ENCODE measurements at places on chromosomes 6 and 20.

DNA sequence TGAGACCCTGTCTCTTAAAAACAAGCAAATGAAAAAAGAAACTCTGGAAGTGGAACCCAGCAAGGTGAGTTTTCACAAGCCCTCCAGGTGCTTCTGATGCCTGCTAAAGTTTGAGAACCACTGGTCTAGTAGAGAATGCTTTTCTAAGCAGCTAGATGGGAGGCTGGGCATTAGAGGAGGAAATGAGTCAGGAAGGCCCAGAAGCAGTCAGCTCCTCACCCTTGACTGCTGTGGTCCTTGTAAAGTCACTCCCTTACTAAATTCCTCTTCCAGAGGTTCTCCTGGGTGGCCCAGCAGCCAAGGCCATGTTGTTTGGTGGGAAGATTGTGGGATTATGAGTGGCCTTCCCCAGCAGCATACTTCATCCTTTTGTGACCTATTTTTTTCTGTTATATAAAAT lies 52.0 kb upstream of the FYN start:
- DNase-seq, result no peak

GRCh38 chr6:165506657-165507056 lies 156.4 kb downstream of the PDE10A start:
- DNase-seq, result no peak

- no peak for DNase-seq
Observed at GRCh38 chr6:32075781-32076180, 33.4 kb downstream of the TNXB start.

DNA sequence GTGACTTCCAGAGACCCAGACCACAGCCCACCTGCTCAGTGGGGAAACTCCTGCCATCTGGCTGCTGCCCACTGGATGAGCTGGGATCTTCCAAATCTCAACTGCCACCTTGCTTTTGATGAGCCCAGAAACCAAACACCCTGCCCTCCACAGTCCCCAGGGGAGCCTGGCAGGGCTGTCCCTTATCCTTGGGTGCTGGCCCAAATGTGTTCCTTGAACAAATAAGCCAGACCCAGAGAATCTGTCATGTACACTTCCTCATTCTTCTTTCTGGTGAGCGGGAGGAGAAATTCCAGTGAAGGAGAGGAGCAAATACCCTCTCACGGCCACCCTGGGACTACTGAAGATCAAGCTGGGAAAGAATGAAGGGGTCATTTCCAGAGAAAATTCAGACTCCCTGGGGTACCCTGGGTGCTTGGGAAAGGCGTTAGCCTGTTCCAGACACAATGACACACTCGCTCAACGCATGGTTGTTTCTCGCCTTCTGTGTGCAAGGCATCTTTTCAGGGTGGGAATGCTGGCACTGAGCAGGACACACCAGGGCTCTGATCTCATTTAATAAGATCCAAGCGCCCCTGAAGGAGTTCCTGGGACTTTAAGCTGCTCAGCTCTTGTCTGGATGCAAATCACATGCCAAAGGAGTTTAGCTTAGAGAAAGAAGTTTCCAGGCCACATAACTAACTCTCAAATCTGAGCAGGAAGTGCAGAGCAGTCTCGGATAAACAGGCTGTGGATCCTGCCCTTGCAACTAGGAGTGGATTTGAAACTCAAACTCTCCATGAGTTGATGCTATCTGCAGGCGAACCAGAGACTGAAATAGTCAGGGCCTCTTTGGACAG lies 38.5 kb downstream of the PXDC1 start:
- no peak for DNase-seq

DNA sequence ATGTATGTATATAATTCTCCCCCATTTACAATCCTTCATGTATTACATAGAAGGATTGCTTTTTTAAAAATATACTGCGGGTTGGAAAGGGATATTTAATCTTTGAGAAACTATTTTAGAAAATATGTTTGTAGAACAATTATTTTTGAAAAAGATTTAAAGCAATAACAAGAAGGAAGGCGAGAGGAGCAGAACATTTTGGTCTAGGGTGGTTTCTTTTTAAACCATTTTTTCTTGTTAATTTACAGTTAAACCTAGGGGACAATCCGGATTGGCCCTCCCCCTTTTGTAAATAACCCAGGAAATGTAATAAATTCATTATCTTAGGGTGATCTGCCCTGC lies 3.6 kb downstream of the FOXC1 start:
- no peak for DNase-seq

- peak; percentile 43 for DNase-seq
Observed at GRCh38 chr6:106974336-106974998, at the start of gene CD24. Gene CD24, minus strand, starts transcription at chr6:106974729. Its CDS starts 83 bp downstream, at chr6:106974646.

DNA sequence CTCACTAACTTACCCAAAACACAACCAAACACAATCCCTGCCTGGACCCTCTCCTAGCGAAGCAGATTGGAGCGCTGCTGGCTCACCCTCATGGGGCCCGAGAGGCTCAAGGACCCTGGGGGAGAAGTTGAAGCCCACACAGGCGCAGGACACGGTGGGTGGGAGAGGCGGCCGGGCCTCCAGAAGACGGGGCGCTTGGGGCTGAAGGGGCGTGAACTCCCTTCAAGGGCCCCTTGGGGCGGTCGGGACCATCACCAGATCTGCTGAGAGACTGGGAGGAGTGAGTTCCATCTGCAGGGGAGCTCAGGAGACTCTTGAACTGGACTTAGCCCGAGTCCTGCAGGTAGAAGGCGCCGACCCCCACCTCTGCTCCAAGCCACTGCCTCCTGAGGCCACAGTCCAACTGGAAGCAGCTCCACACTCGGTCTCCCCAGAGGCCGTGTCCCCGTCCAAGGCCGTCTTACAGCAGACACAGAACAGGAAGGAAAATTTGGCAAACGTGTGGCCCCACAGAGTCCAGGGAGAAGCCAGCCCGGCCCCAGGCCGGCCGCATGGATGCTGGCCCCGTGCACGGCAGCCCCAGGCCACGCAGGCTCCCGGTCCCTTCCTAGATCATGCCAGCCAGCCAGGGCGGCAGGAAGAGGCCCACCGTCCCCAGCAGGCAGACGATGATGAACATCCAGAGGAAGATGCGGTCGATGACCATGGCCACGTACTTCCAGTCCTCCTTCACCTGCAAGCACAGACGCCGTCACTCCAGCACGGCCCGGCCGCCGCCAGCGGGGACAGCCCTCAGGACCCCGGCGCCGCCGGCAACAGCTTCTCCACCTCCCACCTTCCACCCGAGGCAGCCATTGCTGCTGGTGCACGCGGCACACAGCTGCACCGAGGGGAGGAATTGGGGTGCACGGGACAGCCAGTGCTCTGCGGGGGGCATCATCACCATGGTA lies 14.7 kb downstream of the CHRNA4 start:
- peak; percentile 56 for DNase-seq

DNA sequence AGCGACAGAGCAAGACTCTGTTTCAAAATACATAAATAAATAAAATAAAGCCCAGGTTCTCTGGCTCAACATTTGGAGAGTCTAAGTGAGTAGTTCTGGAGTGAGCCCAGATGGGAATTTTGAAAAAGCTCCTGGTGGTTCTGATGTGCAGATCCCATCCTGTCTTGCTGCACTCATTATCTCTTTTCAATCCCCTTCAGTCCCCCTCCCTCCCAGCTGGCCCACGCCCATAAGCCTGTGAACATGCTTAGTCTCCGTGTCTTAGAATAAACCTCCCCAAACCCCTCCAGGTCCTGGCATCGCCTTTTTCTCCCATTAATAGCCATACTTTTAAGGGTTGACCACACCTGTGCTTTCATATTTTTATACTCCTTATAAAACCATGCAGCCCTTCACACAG lies 19.4 kb upstream of the TULP1 start:
- no peak for DNase-seq
